D341Med (cell line): ENCODE measurements at places on chromosomes 2 and 18.

- DNase-seq = no peak
These were observed 9.5 kb downstream of the PID1 start for GRCh38 chr2:229261599-229261998.

DNA sequence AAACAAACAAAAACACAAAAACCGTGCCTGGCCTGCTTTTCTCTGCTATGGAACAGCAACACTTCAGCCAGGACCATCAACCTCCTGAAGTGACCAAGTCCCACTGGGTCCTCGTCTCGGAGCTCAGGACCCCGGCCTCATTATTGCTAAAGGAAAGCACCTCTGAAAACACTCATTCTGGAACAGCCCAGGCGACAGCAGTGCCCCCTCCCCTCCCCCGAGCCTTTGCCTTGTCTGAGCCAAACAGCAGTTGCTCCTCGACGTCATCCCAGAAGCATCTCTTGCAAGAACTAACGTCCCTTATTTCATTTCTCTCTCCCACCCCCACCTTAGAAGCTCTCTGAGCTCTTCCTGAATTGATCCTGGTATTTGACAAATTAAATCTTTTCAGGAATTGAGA is 27.4 kb downstream of the APCDD1 start:
- no peak for DNase-seq

DNA sequence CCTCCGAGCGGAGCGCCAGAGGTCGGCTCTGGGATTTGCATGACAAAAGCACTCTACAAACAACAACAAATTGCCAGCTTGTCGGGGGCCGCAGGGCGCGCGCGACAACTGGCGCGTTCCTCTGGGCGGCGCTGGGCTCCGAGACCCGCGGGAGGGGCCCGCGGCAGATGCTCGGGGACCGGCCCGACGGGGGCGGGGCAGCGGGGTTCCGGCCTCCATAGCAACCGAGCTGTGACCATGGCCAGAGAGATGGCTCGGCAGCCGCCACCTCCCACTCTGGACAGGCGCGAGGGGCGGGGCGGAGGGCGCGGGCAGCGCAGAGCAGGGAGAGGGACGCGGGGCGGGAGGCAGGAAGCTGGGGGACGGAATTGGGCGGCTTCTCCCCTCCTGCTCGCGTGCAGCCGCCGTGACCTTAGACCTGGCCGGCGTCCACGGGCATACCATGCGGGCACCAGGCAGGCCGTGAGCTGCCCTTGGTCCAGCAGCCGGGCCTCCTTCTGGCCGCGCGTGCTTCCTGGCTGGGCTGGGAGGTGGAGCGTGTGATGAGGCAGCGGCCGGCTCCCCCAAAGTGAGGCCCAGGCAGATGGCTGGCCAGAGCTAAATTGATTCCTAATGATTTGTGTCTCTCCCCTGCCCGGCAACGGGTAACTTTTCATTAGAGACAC is 171.5 kb downstream of the CELF4 start:
- DNase-seq = peak; percentile 83

DNA sequence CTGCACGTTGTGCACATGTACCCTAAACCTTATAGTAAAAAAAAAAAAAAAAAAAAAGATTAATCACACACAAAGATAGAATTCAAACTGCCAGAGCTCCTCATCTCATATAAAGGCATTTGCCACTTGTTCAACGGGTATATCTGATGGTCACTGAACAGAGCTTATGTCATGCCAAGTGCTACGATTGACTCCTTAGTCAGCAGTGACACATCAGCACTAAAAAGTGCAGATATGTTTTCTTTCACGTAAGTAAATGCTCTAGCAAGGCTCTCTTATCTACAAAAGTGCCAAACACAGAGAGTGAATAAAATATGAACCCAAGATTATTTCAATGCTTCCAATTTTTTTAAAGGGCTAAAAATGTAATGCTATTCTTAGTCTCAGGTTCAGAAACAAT is 1.1 kb downstream of the LMAN1 start:
- no peak for DNase-seq

- DNase-seq = no peak
These were observed 227.7 kb downstream of the ALPK2 start for GRCh38 chr18:58401191-58401590.
